Hippocampal formation (tissue), 2 donors: ENCODE measurements at places on chromosomes 6 and 20.

DNA sequence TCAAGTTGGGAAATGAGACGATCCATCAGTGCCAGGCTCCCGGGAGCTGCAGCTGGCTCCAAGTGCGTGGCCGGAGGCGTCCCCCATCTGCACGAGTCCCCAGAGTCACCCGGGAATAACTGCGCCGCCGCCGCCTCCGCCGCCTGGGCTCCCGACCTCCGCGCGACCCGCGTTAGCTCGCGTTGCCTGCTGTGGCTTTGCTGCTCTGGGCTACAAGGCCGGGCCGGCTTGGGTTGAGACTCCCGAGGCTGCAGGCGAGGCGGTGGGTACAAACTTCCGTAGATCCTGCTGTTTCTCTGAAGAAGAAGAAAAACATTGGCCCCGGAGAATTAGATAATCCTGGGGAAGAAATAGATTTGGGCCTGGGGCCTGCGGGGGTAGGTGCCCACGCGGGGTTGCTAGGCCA is 7.4 kb upstream of the LAMP5 start:
- DNase-seq: no peak

GRCh38 chr20:37020636-37021035 is 69.1 kb upstream of the SAMHD1 start:
- DNase-seq: no peak

- DNase-seq: no peak
Observed at GRCh38 chr20:22232923-22233322, 351.4 kb downstream of the FOXA2 start.

DNA sequence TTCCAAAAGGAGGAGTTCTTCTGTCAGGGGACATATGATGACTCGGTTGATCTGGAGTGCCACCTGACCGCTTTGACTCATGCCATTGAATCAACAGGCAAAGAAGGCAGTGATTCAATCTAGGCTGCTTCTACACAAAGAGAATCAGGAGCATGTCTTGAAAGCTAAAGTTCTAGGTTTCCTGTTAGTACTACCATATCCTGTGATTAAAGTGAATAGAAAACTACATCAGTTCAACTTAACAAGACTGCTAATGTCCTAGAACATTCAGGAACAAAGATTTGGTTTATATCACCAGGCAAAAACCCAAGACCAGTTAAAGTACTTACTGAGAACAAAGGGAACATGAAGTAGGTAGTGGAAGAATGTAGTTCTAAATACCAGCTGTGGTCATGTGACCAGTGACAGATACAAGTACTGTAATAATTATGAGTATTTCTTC is 216.8 kb upstream of the SGK1 start:
- DNase-seq: no peak

DNA sequence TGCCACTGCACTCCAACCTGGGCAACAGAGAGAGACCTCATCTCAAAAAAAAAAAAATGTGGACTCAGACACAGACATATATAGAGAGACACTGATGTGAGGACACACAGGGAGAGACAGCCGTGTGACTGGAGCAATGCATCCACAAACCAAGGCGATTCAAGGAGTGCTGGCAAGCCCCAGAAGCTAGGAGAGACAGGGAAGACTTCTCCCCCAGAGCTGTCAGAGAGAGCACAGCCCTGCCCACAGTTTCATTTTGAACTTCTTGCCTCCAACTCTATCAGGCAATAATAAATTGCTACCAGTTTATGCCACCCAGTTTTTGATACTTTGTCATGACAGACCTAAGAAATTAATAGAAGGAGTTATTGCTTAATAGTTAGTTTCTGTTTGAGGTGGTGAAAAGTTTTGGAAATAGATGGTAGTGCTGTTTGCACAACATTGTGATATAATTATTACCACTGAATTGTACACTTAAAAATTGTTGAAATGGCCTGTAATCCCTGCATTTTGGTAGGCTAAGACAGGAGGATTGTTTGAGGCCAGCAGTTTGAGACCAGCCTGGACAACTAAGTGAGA is 5.1 kb upstream of the MDFI start:
- no peak for DNase-seq

DNA sequence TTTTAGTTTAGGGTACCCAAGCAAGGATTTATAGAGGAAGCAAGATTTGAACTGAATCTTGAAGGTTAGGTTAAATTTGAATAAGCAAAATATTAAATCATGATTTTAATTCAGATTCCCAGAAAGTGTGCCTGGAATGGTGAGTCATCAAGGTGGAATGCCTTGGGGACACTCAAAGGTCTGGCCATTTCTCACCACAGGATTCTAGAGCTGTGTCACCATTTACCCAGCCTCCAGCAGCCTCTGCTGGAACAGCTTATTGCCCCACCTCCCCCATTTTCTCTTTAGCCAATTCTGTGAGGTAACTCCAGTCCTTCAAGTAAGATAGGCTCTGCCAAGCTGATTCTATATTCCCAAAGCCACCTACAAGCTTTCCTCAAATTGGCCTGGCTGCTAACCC is 181.4 kb downstream of the SIM1 start:
- DNase-seq: no peak

- DNase-seq: no peak
Observed at GRCh38 chr20:58169450-58169849, 59.0 kb downstream of the ANKRD60 start.

DNA sequence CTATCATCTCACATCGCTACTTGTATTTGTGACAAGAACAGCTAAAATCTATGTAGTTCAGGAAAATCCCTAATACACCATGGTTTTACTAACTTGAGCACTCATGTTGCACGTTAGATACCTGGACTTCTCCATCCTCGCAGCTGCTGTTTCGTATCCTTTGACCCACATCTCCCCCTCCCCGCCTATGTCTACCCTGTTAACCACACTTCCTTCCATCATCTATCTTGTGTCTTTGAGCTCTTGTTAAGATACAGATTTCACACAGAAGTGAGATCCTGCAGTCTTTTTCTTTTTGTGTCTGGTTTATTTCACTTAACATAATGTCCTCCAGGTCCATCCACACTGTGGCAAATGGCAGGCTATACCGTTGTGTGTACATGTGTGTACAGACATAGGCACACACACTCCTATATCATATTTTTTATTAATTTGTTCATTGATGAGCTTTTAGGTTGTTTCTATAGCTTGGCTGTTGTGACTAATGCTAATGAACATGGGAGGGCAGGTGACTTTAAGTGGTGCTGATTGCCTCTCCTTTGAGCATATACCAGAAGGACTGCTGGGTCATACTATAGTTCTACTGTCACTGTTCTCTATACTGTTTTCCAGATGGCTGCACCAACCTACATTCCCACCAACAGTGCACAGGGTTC is 117.8 kb downstream of the WDR27 start:
- no peak for DNase-seq

- no peak for DNase-seq
Observed at GRCh38 chr6:53666271-53666626, 693 bp upstream of the KLHL31 start.

DNA sequence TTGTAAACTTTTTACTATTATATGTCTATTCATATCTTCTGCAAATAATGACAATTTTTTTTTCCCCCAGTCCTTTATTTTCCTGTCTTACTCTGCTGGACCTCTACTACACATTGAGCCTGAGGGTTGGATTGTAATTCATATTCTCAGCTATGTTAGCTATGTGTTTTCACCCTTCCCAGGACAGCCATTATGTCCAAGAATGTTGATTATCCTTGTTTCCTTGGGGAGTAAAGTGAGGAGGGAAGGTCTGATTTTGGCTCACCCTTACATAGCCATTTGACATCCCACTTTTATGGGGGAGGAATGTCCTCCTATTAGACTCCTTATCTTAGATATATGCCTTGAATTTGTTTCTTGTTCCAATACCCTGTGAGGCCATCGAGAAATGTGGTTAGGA is 17.6 kb upstream of the TBC1D32 start:
- no peak for DNase-seq

DNA sequence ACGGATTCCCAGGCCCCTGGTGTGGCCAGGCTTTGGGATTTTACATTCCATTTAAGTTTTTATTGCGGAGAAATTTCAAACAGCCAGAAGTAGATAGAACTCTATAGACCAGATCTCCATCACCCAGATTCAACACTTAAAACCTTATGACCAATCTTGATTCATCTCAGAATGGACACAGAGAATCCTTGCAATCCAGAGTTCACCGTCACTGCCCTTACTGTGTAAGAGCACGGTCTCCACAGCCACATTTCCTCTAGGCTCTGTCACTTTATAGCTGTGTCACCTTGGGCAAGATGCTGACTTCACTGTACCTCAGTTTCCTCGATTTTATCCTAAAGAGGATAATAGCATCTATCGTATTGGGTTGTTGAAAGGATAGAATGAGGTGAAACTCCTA is 979 bp downstream of the ZNF133 start:
- no peak for DNase-seq

DNA sequence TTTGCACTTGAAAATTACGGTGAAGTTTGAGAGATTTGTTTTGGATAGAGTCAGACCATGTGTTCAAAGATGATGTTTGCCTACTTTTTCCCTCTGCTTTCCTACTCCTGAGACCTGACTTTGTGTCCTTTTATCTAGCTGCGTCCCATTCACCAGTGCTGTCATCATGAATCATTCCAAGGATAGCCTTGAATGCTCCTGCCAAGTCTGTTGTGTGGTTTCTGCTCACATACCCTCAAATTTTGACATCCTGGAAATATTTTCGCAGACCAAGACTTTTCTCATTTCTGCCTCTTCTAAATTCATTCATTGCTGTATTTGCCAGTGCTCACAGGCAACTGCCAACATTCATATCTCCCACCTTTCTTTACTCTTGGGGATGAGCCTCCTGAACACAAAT is 175.9 kb upstream of the SCGN start:
- DNase-seq: no peak

DNA sequence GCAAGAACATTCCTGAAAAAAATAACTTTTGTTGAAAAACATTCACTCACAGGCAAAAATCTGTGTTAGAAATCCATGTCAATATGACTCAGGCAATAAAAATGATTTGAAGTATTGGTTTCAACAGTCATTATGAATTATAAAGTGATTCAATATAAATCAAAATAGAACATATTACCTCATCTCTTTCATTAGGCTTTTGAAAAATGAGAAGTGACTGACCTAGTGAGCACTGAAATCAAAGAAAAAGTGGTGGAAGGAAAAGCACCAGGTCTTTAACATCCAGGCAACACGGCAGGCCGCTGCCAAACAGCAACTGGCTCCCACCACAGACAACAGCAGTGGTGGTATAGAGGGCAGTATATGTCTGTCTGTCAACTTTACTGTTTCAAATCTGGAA is 68.9 kb downstream of the MAN1A1 start:
- no peak for DNase-seq

- no peak for DNase-seq
Observed at GRCh38 chr20:2146080-2146867, 44.6 kb downstream of the STK35 start.

- no peak for DNase-seq
Observed at GRCh38 chr6:167825332-167826229, 1.1 kb upstream of the AFDN start.

DNA sequence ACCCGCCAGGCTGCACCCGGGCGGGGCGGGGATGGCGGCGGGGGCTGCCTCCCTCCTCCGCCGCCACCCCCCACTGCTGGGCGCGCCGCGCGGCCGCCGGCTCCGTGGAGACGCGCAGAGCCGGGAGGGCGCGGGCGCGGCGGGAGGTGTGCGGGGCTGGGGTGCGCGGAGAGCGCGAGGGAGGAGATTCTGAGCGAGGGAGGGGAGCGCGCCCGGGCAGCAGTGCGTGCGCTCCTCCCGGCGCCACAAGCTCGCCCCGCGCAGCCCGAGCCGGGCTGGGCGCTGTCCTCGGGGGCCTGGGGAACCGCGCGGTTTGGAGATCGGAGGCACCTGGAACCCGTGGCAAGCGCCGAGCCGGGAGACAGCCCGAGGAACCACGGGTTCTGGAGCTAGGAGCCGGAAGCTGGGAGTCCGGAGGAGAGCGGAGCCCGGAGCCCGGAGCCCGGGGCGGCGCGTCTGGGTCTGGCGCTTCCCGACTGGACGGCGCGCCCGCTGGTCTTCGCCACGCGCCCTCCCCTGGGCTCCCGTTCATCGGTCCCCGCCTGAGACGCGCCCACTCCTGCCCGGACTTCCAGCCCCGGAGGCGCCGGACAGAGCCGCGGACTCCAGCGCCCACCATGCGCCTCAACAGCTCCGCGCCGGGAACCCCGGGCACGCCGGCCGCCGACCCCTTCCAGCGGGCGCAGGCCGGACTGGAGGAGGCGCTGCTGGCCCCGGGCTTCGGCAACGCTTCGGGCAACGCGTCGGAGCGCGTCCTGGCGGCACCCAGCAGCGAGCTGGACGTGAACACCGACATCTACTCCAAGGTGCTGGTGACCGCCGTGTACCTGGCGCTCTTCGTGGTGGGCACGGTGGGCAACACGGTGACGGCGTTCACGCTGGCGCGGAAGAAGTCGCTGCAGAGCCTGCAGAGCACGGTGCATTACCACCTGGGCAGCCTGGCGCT is at the start of gene NTSR1:
Gene NTSR1, plus strand, starts transcription at position 246 of the 946 bp plus-strand sequence. Its CDS starts 372 bp downstream, at position 618.
- no peak for DNase-seq

DNA sequence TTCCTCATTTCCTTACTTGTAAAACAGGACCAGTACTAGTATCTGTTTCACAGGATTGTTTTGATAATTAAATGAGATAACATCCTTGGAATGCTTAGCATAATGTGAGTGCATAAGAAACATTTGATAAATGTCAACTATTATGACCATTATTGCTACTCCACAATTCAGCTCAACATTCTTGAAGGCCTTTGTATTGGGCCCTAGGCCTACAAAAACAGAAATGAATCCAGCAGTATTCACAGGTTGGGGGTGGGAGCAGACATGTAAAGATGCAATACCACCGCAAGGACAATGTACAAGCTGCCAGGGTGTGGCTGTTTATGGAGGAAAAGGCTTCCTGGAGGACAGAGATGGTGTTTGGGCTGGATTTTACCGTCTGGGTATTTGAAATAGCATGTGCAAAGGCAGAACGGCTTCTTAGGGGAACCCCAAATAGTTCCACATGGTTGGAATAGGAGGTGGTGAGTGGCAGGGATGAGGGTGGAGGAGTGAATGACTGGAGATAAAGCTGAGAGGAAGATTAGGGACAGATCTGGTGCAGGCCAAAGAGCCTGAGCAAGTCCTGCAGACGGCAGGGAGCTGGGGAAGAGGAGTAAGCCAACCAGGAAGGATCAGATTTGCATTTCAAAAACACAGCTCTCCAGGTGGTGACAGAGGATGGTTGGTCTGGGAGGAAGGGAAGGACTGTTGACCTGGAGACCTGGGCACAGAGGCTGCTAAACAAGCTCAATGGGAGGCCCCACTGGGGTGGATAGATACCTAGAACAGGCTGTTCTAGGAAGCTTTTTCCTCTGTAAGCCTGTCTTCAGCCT is 57.0 kb upstream of the EPB41L1 start:
- no peak for DNase-seq

DNA sequence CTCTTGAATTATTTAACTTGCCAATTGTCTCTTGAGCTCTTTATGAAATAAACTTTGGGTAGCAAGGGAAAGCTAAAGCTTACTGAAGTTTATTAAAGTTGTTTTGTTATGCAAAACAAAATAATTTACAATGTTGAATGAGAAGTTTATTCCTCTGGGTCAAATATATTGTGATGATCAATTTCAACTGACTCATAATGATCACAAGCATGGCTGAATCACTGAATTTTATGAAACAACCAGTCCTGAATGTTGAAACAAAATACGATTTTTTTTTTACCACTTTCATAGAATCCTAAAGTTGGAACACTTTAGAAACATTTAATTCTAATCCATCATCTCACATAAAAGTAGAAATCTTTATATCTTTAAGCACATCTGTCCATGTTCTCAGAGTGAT is 110.3 kb downstream of the RWDD2A start:
- no peak for DNase-seq
